ENCODE measurements at places on chromosomes 5 and 9. TPM values are rescaled to one million over a fixed set of nuclear protein-coding genes. Genes with fewer than 3 reads are reported as not detected.

CDO1 gene
- 0.95 TPM for total RNA-seq

CHD1 gene
- total RNA-seq: 45.8 TPM

GNAQ gene
- 86.5 TPM for total RNA-seq

SOX30 gene
- total RNA-seq: 0.28 TPM

TOMM5 gene
- total RNA-seq: 58.5 TPM

GLDC gene
- total RNA-seq: 2.2 TPM
